Omental fat pad (tissue), 4 donors: ENCODE measurements at places on chromosomes 6 and 20. TPM values are rescaled to one million over a fixed set of nuclear protein-coding genes. Genes with fewer than 3 reads are reported as not detected.

DNA sequence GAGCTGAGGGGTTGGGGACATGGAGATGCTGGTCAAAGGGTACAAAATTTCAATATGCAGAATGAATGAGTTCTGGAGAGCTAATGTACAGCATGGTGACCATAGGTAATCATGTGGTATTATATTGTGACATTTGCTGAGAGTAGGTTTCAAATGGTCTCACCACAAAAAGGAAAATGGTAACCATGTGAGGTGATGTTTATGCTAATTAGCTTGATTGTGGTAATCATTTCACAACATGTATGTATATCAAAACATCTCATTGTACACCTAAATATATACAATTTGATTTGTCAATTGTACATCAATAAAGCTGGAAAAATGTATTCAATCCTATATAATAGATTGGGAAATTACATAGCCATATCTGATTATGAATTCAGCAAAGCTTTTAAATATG lies 29.5 kb upstream of the TMEM14A start:
- no peak for DNase-seq

GRCh38 chr6:105781248-105781647 lies 304.9 kb upstream of the PRDM1 start:
- no peak for DNase-seq

DNA sequence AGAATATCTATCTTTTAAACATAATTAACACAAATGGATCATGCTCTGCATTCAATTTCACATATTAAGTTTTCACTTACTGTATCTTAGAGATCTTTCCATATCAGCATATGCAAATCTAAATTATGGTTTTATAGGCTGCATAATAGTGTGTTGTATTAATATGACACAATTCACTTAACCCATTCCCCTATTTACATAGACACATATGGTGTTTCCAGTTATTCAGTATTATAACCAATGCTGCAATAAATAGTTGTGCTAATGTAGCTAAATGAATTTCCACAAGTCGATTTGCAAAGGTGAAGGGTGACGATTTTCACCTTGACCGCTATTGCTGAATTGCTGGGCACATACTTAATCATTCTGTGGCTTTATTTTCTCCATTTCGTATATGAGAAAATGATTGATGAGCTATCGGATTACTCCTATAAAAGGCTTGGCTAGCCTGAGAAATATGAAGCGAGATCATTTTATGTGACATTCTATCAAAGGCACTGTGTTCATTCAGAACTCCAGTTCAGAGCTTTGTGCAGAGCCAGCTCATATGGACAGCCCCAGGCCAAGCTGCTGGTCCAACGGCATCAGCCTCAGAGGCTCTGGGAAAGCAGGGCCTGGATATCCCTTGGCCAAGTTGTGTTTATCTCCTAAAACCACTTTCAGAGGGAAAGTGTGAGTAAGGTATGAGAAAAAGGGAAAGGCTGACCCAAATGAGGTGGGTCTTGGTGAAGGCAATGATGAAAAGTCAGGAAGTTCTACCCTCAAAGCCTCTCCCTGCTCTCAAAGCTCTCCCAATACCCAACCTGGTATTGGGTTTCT lies 50.8 kb downstream of the GFOD1 start:
- no peak for DNase-seq

GRCh38 chr20:49426395-49426794 lies 56.1 kb downstream of the KCNB1 start:
- DNase-seq, result no peak

DNA sequence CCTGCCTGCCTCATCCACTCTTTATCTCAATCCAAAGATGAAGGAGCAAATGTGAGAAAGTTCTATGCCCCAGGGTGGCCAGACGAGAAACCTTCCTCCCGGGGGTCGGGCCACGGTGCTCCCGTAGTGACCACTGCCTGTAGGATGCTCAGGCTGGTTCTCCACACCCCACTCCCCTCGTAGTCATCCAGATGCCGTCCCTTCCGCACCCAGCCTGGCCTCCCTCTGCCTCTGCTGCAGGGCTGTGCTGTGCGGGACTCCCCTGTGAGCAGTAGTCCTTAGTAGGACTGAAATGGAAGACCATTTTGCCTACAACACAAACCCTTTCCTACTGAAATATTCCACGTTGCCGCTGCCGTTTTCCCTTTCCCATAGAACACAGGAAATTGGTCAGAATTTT lies 2.0 kb downstream of the TMC2 start:
- no peak for DNase-seq

GRCh38 chr6:26159357-26160273 lies 72.4 kb downstream of the HFE start:
- no peak for DNase-seq

DNA sequence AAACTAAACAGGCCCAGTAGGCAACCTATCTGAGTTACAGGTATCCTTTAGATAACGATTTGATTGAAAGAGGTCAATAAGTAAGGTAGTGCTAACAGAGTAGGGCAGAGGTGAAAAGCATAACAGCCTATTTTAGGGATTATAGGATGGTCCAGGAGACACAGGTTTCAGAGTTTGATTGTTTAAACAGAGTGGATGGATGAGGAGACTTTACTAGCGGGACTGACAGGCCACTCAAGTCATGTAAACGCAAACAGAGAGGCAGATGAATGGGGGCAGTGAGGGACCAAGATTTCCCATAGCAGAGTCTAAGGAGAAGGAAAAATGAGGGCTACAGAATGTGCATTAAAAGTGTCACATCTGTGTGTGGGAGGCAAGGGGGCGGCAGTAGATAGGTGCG lies 4.8 kb downstream of the NEDD9 start:
- DNase-seq, result no peak

DNA sequence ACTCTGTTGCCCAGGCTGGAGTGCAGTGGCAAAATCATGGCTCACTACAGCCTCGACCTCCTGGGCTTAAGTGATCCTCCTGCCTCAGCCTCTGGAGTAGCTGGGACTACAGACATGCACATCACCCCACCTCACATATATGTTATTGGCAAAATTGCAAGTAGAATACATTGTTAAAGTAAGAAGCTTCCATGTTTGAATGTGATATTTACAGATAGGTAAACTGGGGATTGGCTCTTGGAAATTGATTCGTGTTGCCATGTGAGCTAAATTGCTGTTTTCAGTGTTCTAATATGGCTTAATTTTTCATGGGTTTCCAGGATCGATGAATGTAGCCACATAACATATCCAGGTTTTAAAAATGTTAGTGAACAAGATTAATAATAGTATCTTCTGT lies 149.0 kb upstream of the ZNF217 start:
- DNase-seq, result no peak

DNA sequence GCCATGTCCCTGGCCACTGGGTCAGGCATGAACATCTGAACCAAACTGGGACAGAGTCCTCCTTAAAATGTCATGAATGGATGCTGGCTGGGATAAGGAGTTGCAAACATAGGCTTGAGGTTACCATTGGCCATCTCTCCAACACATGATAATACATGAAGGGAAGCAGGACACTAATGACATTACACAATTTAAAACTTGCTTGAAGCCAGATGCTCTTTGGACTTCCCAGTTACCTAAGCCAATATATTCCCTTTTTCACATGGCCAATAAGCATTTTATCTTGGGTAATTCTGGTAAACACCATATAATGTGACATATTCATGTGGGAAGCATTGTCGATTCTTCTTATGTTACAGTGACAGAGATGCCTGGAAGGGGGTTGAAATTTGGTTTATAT lies 148.0 kb upstream of the PLN start:
- no peak for DNase-seq

DNA sequence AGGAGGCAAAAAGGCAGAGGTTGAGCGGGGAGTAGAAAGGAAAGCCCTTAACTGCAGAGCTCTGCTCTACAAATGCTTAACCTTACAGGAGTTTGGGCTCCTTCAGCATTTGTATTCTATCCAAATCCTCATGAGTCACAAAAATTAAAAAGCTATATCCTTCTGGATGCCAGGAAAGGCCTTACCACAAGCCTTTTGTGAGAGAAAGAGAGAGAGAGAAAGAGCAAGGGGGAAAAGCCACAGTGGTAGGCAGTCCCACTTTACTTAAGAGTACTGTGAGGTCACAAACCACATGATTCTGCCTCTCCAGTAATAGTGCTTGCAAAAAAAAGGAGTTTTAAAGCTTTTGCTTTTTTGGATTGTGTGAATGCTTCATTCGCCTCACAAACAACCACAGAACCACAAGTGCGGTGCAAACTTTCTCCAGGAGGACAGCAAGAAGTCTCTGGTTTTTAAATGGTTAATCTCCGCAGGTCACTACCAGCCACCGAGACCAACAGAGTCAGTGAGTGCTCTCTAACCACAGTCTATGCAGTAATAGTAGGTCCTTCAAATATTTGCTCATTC lies at the start of gene RUNX2:
Gene RUNX2 (plus strand): TSS at position 375 of the 567 bp plus-strand sequence. CDS start 397 bp downstream, outside the sequence.
- no peak for DNase-seq

DNA sequence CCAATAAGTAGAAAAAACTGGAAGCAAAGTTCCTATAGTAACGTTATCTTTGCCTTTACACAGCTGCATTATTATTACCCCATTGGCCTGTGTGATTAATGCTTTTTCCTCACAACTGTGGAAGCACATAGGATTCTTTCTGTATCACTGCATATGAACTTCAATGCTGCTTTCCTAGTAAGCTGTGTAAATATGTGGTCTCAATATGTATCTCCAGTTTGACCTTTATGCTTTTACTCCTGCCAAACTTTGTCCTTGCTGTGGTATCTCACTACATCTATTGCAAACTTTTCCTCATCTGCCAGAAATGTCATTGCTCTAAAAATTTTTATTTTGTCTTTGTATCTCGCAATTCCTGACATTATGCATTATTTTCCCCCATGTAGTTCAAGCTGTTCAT lies 168.6 kb downstream of the ZFAND3 start:
- DNase-seq, result no peak

The TSBP1 gene
- total RNA-seq, result not detected

The OPRL1 gene
- total RNA-seq, result 1.5 TPM

The GJA10 gene
- not detected for total RNA-seq

The HLA-DOA gene
- total RNA-seq, result 10.7 TPM

The KDM1B gene
- total RNA-seq, result 12.6 TPM

The RSPO4 gene
- total RNA-seq, result not detected

The NKX2-2 gene
- not detected for total RNA-seq

The PDE7B gene
- 15.0 TPM for total RNA-seq
